ENCODE measurements at places on chromosomes 2 and 18. TPM values are rescaled to one million over a fixed set of nuclear protein-coding genes. Genes with fewer than 3 reads are reported as not detected.

CD226 gene
- 3.0 TPM for total RNA-seq

ACVR1 gene
- 13.1 TPM for total RNA-seq

- DNase-seq = no peak
Observed at GRCh38 chr18:410047-410455, 90.5 kb downstream of the COLEC12 start.

DNA sequence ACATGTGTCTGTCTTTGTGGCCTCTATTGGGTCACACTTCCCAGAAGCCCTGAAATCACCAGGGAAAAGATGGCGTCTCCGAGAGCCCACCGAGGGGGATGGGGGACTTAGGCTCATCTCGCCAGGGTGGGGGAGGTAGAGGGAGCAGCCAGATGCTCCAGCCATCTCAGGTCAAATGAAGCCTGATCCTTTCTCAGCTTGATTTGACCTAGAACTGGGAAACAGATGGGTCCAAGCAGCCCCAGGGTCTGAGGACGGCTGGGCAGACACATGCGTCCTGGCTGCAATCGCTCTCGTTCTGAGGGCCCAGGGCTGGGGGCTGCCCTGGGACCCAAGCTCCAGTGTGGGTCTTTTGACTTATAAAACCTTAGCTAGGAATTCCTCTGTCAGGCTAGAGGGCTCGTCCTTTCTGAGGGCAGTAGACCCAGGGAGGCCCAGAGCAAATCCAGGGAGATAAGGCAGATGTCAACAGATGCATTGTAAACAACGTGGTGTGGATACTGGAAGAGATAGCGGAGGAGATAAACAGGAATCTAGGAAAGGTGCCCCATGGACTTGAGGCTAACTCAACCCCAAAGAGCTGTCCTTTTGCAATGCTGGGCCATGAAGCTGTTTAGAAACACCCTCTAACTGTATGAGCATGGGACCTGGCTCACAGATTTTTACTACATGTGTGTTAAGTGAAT lies 127.7 kb downstream of the MYCN start:
- DNase-seq = no peak

DNA sequence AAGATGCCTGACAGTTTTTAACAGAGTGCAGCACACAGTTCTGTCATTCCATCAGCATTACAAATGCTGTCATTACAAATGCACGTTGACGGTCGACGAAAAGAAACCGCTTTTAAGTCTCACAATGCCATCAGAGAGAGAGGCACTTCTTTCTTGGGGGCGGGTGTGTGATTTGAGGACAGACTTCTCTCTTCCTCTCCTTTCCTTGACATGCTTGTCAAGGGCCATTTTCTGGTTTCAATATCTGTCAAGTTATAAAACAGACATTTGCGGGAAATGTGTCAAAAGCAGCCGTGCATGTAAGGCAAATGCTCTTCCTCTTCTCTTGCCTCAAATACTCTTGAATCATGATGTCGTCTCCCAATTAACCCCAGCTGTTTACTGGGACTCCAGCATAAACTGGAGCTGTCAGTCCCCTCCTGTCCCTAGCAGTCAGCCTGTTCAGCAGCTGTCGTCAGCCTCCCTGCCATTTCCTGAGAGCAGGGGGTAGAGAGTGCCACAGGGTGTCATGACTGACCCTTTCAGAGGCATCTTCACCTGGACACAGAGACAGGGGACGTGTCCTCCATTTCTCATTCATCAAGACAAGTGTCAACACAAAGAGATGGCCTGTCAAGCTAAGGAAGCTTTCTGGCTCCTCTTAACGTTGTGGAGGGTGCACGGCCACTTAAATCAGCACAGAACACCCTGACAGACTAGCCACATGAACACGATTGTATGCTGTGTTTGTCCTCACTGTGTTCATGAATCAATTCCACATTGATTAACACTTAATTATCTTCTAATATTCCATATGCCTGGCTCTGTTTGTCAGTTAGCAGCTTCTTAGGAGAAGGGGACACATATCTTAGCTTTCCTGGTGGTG lies 305.4 kb upstream of the RAB6C start:
- no peak for DNase-seq

DNA sequence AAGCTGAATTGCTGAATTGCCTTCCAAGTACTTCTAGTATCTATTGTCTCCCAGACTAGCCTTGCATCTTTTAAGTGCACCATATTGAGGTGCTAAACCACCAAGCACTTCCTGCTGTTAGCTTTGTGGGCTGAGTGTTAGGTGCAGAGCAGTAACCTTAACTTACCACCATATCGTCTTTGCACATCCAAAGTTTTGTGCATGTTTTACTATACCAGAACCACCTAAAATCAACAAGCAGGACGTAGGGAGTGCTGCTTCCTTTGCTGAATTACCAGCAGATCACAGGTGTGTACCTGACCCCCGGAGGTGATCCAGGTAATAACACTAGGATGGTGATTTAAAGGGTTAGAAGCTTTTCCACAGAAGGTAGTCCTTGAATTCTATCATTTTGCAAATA lies 359.9 kb upstream of the HNRNPA3 start:
- DNase-seq = peak; percentile 11

GRCh38 chr2:219658874-219659273 lies 31.4 kb downstream of the SLC4A3 start:
- no peak for DNase-seq

- DNase-seq = no peak
Observed at GRCh38 chr2:1964659-1965058, 220.3 kb upstream of the PXDN start.
